ENCODE measurements at places on chromosomes 5 and 9. TPM values are rescaled to one million over a fixed set of nuclear protein-coding genes. Genes with fewer than 3 reads are reported as not detected.

The CXCL14 gene
- not detected for total RNA-seq

The FIBCD1 gene
- total RNA-seq: not detected

The ARID3C gene
- 0.16 TPM for total RNA-seq

The IL4 gene
- 1.5 TPM for total RNA-seq

The FOXD4 gene
- total RNA-seq: 0.38 TPM

The PCDHA6 gene
- total RNA-seq: not detected

The GMCL2 gene
- not detected for total RNA-seq

The TTC39B gene
- total RNA-seq: 46.7 TPM

- no peak for DNase-seq
- peaks cover 56% of the 10 kb centered on the region for H3K4me1 ChIP-seq
- H3K27ac ChIP-seq: no peak overlapping the region
Observed at GRCh38 chr5:173885475-173886010, 2.6 kb upstream of the CPEB4 start.

GRCh38 chr5:92777421-92777820, 803.6 kb downstream of the NR2F1-AS1 start:
- H3K36me3 ChIP-seq: no peaks in the 10 kb centered on the region
- no peak for DNase-seq
- no peak overlapping the region for H3K27ac ChIP-seq
- H3K27me3 ChIP-seq: no peaks in the 10 kb centered on the region
- H3K4me1 ChIP-seq: no peaks in the 10 kb centered on the region

DNA sequence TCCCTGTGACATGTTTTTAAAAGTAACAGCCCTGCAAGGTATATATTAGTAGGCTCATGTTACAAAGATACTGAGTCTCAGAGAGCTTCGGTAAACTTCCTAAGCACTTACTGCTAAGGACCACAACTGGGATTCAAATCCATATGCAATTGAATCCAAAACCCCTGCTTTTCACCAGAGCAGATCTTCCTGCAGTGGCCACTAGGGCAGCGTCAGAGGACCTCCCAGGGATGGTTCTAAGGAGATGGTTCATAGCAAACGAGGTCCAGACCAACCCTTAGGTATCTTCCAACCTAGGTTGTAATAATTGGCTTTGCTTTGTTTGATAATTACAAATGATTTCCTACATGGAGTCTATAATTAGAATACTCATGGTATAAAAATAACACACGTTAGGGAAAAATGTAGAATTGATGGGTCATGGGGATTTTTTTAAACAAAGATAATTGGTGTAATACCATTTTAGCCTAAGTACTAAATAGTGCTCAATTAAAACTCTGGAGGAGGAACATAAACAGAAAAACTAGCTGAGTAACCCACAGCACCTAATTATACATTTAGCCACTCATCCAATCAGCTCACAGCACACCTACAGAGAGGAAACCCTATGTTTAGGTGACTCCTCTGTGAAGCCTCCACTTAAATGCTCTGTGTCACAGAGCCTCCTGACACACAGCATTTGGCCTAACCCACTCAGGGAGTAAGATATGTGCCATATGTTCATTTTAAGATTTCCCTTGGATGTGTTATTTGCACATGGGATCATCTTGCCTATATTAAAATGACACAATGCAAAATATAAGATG, 10.0 kb upstream of the CAST start:
- no peak overlapping the region for H3K4me3 ChIP-seq
- H3K36me3 ChIP-seq: no peaks in the 10 kb centered on the region
- H3K27me3 ChIP-seq: peaks cover 68% of the 10 kb centered on the region
- DNase-seq: no peak

DNA sequence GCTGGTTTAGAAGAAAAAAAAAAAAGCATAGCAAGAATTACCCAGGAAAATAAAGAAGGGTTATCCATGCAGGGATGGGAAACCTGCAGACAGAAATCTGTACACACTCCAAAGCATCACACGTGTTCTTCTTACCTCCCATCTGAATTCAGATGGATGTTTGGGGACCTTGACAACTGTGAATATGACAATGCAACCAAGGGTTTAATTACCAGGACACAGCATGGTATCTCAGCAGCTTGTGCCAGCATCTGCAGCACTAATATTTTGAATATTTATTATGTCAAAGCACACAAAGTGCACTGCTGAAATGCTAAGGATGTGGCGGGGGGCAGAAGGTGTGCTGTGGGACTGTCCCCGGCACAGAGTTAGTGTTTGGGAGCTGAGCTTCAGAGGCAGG, 47.9 kb downstream of the SLIT3 start:
- peaks cover 11% of the 10 kb centered on the region for H3K27me3 ChIP-seq
- no peak for DNase-seq
- no peak overlapping the region for H3K4me3 ChIP-seq
- H3K36me3 ChIP-seq: no peaks in the 10 kb centered on the region

GRCh38 chr5:386432-387341, 56.3 kb upstream of the EXOC3 start:
- H3K4me3 ChIP-seq: no peak overlapping the region
- no peak for DNase-seq
- peaks cover 42% of the 10 kb centered on the region for H3K4me1 ChIP-seq
- peaks cover 61% of the 10 kb centered on the region for H3K36me3 ChIP-seq
- no peaks in the 10 kb centered on the region for H3K27me3 ChIP-seq

DNA sequence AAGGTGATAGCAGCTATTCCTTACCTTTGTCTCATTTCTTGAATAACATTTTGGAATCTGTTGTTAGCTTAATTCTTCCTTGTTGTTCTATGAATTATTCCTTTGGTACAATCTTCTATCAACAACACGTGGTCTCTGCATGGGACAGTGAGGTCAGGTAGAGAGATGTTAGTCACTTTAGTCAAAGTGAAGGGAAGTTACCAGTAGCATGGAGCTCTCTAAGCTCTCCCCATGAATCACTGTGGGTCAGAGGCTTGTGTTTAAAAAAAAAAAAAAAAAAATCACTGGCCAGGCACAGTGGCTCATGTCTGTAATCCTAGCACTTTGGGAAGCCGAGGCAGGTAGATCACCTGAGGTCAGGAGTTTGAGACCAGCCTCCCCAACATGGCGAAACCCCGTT, 116.0 kb downstream of the GOLPH3 start:
- no peaks in the 10 kb centered on the region for H3K36me3 ChIP-seq
- H3K4me1 ChIP-seq: no peaks in the 10 kb centered on the region
- no peak for DNase-seq
- no peak overlapping the region for H3K4me3 ChIP-seq
- H3K27me3 ChIP-seq: no peaks in the 10 kb centered on the region
- no peak overlapping the region for H3K27ac ChIP-seq

DNA sequence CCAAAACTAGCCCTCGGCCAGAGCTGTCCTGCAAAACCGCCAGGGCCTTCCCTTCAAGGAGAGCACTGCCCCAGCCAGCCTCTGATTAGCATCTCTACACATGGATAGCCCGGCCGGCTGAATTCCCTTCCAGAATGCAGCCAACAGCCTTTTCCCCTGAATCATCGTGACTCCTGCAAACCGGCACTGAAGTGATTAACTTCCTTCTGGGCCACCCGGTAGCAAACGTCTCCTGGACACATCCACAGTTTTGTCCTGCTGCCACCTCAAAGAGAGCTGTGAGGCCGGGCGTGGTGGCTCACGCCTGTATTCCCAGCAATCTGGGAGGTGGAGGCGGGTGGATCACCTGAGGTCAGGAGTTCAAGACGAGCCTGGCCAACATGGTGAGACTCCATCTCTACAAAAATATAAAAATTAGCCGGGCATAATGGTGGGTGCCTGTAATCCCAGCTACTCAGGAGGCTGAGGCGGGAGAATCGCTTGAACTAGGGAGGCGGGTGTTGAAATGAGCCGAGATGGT, 21.1 kb upstream of the EEIG1 start:
- H3K36me3 ChIP-seq: no peaks in the 10 kb centered on the region
- no peak overlapping the region for H3K27ac ChIP-seq
- H3K27me3 ChIP-seq: no peaks in the 10 kb centered on the region
- DNase-seq: no peak
- no peak overlapping the region for H3K4me3 ChIP-seq

- DNase-seq: no peak
- H3K4me1 ChIP-seq: peaks cover 13% of the 10 kb centered on the region
- peaks cover 7% of the 10 kb centered on the region for H3K27me3 ChIP-seq
- no peak overlapping the region for H3K27ac ChIP-seq
- no peak overlapping the region for H3K4me3 ChIP-seq
Observed at GRCh38 chr5:79936002-79936645, 54.9 kb downstream of the MTX3 start.

DNA sequence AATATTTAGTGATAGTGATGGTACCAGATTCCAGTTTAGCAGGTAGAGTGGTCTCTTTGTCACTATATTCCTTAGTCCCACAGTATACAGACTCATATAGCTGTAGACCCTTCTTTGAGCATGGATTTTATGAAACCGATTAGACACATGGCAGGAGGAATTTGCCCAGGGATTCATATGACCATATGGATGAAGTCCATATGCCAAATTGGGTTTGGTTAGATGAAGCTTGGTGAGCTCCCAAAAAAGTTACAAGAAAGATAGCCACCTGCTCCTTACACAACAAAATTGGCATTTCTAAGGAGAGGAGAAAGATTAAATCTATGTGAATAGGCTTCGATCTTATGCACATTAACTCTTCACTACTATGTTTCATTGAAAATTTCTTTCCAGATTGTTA, 211.4 kb downstream of the CWC27 start:
- H3K36me3 ChIP-seq: peaks cover 4% of the 10 kb centered on the region
- H3K27me3 ChIP-seq: no peaks in the 10 kb centered on the region
- DNase-seq: no peak
- peaks cover 7% of the 10 kb centered on the region for H3K4me1 ChIP-seq

GRCh38 chr5:33549982-33550567, 109.3 kb downstream of the TARS1 start:
- no peaks in the 10 kb centered on the region for H3K36me3 ChIP-seq
- H3K4me1 ChIP-seq: no peaks in the 10 kb centered on the region
- H3K4me3 ChIP-seq: no peak overlapping the region

- peaks cover 8% of the 10 kb centered on the region for H3K4me1 ChIP-seq
- H3K36me3 ChIP-seq: no peaks in the 10 kb centered on the region
- no peak overlapping the region for H3K27ac ChIP-seq
- no peak for DNase-seq
Observed at GRCh38 chr9:88168564-88168963, 30.3 kb upstream of the SPATA31C2 start.

DNA sequence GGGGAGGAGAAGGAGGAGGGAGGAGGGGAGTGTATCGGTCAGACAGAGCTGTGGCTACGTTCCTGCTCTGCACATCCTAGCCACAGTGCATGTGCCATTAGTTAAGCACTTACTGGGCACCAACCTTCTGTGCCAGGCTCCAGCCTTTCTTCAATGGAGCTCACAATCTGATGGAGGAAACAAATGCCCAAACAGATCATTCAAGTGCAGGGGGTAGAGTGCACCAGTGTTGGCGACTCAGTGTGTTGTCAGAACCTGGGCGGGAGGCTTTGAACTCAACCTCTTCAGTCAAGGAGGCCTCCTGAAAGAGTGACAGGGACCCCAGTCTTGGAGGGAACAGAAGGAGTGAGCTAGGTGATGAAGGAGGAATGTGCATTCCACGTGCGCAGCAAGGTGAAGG, 51.9 kb upstream of the SHB start:
- no peak for DNase-seq
- no peaks in the 10 kb centered on the region for H3K4me1 ChIP-seq
- H3K27me3 ChIP-seq: peaks cover 30% of the 10 kb centered on the region
- H3K36me3 ChIP-seq: no peaks in the 10 kb centered on the region
- no peak overlapping the region for H3K4me3 ChIP-seq
- H3K27ac ChIP-seq: no peak overlapping the region

- peak overlapping the region; percentile 93 for H3K4me3 ChIP-seq
- H3K4me1 ChIP-seq: peaks cover 74% of the 10 kb centered on the region
- peak; percentile 97 for DNase-seq
- peak overlapping the region; percentile 90 for H3K27ac ChIP-seq
- H3K27me3 ChIP-seq: no peaks in the 10 kb centered on the region
- peaks cover 6% of the 10 kb centered on the region for H3K36me3 ChIP-seq
Observed at GRCh38 chr5:177429248-177430040, 3.0 kb downstream of the GRK6 start.

GRCh38 chr5:55634209-55634805, 77.8 kb downstream of the SLC38A9 start:
- no peak overlapping the region for H3K27ac ChIP-seq
- H3K27me3 ChIP-seq: no peaks in the 10 kb centered on the region
- peak overlapping the region; percentile 52 for H3K4me3 ChIP-seq
- H3K36me3 ChIP-seq: peaks cover 2% of the 10 kb centered on the region
- DNase-seq: no peak

GRCh38 chr9:35108946-35109575, 6.1 kb upstream of the STOML2 start:
- DNase-seq: no peak
- no peaks in the 10 kb centered on the region for H3K27me3 ChIP-seq
- peaks cover 1% of the 10 kb centered on the region for H3K36me3 ChIP-seq
- no peak overlapping the region for H3K4me3 ChIP-seq

- DNase-seq: no peak
- H3K27me3 ChIP-seq: peaks cover 8% of the 10 kb centered on the region
- H3K27ac ChIP-seq: no peak overlapping the region
- no peak overlapping the region for H3K4me3 ChIP-seq
Observed at GRCh38 chr5:14235872-14236271, 92.7 kb downstream of the TRIO start.

- peaks cover 9% of the 10 kb centered on the region for H3K4me1 ChIP-seq
- no peak overlapping the region for H3K4me3 ChIP-seq
- H3K27me3 ChIP-seq: no peaks in the 10 kb centered on the region
- H3K36me3 ChIP-seq: no peaks in the 10 kb centered on the region
Observed at GRCh38 chr5:100542086-100542485, 6.9 kb downstream of the FAM174A start.

- H3K4me1 ChIP-seq: peaks cover 50% of the 10 kb centered on the region
- no peaks in the 10 kb centered on the region for H3K36me3 ChIP-seq
- no peak overlapping the region for H3K4me3 ChIP-seq
- peaks cover 43% of the 10 kb centered on the region for H3K27me3 ChIP-seq
Observed at GRCh38 chr9:22210936-22211335, 201.8 kb upstream of the CDKN2B start.

GRCh38 chr5:2415678-2416077, 335.8 kb downstream of the IRX2 start:
- H3K36me3 ChIP-seq: no peaks in the 10 kb centered on the region
- no peak overlapping the region for H3K27ac ChIP-seq
- no peak for DNase-seq
- no peak overlapping the region for H3K4me3 ChIP-seq
- H3K4me1 ChIP-seq: no peaks in the 10 kb centered on the region

DNA sequence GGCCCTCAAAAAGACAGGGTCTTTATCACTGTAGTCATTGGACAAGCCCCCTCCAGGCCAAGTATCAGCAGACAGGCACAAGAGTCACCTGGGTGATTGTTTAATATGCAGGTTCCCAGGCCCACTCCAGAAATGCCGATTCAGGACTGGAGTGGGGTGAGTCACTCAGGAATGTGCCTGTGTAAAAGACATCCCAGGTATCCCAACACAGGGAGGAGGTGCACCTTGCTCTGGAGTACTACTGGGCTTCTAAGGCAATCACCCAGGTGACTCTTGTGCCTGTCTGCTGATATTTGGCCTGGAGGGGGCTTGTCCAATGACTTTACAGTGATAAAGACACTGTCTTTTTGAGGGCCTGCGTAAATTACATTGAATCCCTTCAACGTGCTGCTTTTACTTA, 40.6 kb downstream of the ACTL7B start:
- DNase-seq: no peak
- H3K27me3 ChIP-seq: peaks cover 26% of the 10 kb centered on the region
- H3K27ac ChIP-seq: no peak overlapping the region

GRCh38 chr5:143248822-143249579, 154.5 kb downstream of the NR3C1 start:
- peaks cover 4% of the 10 kb centered on the region for H3K36me3 ChIP-seq
- peaks cover 5% of the 10 kb centered on the region for H3K4me1 ChIP-seq
- no peak overlapping the region for H3K4me3 ChIP-seq

GRCh38 chr9:14314929-14315874, 1.3 kb upstream of the NFIB start:
- H3K36me3 ChIP-seq: peaks cover 2% of the 10 kb centered on the region
- peak overlapping the region; percentile 94 for H3K4me3 ChIP-seq
- peaks cover 65% of the 10 kb centered on the region for H3K27me3 ChIP-seq
- H3K4me1 ChIP-seq: peaks cover 20% of the 10 kb centered on the region
- H3K27ac ChIP-seq: no peak overlapping the region
- peak; percentile 33 for DNase-seq

Data from activated T-cell treated with anti-CD3 and anti-CD28 coated beads, Interleukin-2, amount 50 U/mL, for 72 hours (primary cell).